Stimulated activated CD8-positive, alpha-beta memory T cell treated with anti-CD3 and anti-CD28 coated beads, Interleukin-4, amount 100 ng/mL, for 1 hour (primary cell): ENCODE measurements at places on chromosomes 1 and 21.

DNA sequence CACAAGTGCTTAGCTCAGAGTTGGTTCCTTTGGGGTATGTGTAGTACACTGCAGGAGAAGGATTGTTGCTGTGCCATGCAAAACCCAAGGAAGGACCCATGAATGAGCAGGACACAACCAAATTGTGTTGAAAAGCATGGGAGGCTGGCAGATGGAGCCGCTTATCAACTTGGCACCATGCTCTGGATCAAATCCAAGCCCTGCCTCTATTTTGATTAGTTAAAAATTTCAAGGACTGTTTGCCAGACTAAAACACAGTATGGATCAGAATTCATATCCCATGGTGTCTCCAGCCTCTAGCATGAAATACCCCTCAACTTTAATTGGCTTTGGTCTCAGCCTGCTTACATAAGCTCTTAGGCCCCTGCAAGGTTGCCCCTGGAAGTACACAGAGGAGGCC is 27.8 kb downstream of the CCDC185 start:
- no peak for DNase-seq

- DNase-seq = no peak
Measured at GRCh38 chr21:29382030-29382654, 83.4 kb downstream of the BACH1 start.

- DNase-seq = no peak
Measured at GRCh38 chr1:151267760-151268159, 13.2 kb downstream of the PSMD4 start.

DNA sequence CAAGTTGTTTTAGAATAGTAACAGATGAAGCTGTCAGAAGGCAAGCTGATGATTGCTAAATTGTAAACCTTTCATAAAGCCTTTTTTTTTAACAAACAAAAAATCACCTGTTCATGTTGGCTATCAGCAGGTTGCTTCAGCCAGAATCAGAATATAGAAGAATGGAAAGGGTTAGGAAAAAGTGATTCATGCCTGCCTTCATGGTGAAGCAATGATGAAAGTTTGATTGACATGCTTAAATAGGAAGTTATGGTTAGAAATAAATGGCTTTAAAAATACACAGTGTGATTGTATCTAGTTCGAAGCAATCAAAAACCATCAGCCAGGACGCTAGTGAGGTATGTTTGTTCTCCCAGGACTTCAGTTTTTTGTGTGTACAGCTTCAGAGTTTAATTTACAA is 37.9 kb downstream of the GABPA start:
- DNase-seq = no peak

- DNase-seq = no peak
Measured at GRCh38 chr1:10598389-10598702, 123.6 kb downstream of the PEX14 start.

DNA sequence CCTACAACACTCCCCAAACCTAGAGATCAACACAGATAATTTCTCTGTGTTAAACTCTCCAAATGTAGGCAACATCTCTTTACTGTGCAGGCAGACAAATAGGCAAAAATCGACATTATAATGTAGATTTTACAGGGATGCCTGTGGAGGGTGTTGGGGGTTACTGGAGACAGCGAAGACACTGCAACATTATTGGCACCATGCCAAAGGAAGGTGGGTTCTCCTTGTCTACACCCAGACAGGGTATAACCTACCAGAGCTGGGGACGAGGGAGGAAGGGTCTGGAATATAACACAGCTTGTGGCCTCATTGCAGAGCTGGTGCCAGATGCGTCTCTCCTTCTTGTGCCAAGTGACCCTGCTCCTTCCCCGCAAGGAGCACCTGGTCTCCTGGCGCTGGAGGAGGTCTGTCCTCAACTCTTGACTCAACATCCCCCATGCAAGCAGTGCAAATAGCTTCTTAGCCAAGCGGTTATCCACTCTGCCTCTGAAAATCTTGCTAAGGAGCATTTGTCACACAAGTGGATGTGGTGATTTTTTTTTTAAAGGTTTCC is 404.0 kb downstream of the PRDM2 start:
- no peak for DNase-seq

GRCh38 chr1:12167493-12168429 is 970 bp downstream of the TNFRSF1B start:
- no peak for DNase-seq

DNA sequence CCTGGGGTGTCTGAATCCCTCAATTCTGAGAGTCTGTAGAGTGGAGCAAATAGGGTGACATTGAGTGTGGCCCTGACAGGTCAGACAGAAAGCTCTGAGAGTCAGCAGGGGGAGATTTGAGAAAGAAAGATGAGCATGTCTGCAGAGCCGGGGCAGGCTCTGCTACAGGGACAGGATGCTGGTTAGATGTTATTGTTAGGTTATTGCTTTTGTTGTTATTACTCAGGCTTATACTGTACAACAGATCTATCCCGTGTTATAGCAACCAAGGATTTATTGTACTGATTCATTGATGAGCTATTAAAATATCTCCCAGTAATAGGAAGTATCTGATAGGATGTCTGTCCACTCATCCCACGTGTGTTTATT is 59.5 kb downstream of the NFASC start:
- DNase-seq = no peak

- DNase-seq = no peak
Measured at GRCh38 chr1:183651612-183652011, 1.5 kb downstream of the APOBEC4 start.

GRCh38 chr1:25832336-25833037 is 12.7 kb downstream of the MTFR1L start:
- no peak for DNase-seq

DNA sequence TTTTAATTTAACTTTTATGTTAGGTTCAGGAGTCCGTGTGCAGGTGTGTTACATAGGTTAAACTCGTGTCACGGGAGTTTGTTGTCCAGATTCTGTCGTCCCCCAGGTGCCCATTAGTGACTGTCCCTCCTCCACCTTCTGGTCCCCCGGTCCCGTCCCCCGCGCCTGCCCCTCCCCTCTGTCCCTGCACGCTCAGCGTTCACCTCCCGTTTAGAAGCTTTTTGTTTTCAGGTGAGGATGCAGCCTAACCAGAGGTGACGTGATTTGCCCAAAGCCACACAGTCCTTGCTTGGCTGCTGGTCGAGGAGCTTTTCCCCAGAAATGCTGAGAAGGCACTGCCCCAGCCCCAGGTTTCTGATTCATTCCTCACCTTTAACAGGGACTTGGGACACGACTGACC is 844 bp downstream of the C1orf146 start:
- DNase-seq = no peak

DNA sequence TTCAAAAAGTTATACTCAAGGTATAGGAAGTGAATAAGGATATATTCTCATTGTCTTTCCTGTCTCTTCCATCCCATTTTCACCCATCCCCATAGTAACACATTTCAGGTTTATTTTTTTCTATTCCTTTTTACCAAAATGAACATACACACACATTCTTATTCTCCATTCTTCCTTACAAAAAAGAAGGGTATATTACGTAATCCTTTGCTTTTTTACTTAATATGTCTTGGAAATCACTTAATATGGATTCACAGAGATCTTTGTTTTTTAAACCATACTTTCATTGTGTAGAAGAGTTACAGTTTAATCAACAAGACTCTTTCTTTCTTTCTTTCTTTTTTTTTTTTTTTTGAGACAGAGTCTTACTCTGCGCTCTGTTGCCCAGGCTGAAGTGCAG is 128.2 kb upstream of the BMP8A start:
- no peak for DNase-seq

- no peak for DNase-seq
Measured at GRCh38 chr1:64983110-64983509, 16.8 kb upstream of the JAK1 start.

DNA sequence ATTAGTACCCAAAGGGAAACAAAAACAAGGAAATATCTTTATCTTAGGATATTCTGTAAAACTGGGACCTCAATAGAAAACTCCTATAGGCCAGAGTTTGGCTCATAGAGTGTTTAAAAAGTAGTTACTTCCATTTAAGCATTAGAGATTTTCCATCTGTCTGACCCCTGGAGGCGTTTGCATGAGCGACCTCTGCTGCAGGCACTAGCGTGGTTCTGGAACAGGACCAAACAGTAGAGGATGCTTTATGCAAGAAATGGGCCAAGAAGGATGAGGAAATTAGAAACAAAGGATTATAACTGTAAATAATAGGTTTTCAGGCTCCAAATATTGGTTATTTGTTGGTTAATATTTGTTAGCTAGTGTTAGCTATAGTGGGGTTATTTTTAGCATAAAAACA is 5.7 kb downstream of the ZBTB40 start:
- DNase-seq = no peak

GRCh38 chr1:207256869-207257268 is 64.6 kb upstream of the CD55 start:
- no peak for DNase-seq

GRCh38 chr1:53543778-53544695 is 84.8 kb downstream of the DMRTB1 start:
- no peak for DNase-seq
